ENCODE measurements at places on chromosomes 1 and 21.

DNA sequence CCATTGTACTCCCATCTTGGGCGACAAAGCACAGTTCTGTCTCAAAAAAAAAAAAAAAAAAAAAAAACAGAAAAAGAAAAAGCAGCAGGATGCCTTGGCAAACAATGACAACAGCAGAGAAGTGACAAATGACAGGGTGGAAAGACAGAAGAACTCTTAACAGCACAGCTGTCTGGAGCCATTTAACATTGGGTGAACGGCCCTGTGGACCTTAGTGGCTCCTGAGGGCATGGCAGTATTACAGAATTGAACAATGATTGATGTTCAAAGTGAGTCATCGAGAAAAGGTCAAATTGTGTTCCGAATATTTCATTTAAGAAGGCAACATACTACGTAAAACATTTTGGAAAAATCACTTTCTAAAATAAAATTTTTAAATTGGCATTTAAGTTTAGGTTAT lies 30.0 kb downstream of the DNASE2B start:
- DNase-seq, result no peak

- DNase-seq, result peak; percentile 78
These were observed 8.5 kb downstream of the FBXO2 start for GRCh38 chr1:11645670-11646265.

- DNase-seq, result peak; percentile 42
These were observed 53.5 kb upstream of the TIAM1 start for GRCh38 chr21:31397515-31397926.

- DNase-seq, result no peak
These were observed 76.3 kb downstream of the KCNT2 start for GRCh38 chr1:196531737-196532524.

DNA sequence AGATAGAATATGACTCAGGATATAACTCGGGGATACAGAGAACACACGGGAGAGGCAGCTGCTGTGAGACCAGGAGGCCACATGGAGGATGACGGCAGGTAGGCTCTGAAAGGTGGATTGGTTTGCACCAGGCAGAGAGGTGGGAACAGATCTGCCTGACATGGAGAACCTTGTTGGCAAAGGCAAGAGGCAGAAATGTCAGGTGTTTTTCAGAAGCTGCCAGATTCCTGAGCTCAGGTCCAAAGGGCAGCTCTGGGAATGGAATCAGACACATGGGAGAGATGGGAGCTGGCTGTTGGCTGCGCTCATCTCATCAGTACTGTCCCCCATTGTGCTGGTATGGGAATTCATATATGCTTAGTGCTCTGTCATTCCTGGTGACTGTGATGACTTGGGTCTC lies 19.2 kb downstream of the SYT6 start:
- no peak for DNase-seq

DNA sequence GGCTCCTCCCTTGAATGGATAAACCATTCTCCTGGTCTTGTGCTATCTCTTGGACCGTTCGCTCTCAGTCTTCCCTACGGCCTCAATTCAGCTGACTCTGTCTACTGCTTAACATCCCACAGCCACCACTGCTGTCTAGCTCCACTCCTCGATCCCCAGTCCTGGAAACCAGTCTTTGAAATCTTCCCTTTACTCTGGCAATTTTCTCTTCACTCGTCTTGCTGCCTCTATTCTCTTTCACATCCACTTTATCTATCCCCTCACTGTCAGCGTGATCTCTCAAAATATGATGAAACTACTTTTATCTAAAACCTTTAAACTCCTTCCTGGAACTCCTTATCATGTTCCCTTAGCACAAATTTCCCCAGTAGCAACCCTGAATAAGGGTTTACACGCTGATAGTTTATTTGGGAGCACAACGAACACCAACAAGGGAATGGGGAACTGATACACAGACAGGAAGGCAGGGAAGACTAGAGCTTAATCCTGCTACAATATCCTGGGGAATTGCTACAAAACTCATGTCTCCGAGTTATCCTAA lies 131.6 kb upstream of the SAMSN1 start:
- no peak for DNase-seq

DNA sequence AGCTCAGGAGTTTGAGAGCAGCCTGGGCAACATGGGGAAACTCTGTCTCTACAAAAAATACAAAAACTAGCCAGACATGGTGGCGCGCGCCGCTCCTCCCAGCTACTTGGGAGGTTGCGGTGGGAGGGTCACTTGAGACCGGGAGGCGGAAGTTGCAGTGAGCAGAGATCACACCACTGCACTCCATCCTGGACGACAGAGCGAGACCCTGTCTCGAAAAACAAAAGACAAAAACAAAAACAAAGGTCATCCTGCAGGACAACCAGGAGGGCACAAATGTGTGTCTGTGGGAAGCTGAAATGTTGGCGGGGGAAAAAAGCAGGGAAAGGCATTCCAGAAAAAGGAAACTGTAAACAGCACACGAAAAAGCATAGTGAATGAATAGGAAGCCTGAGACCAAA lies 104.1 kb upstream of the HNRNPU start:
- peak; percentile 12 for DNase-seq

Measured in fibroblast of pulmonary artery (primary cell).